ENCODE measurements at places on chromosomes 16 and 17.

DNA sequence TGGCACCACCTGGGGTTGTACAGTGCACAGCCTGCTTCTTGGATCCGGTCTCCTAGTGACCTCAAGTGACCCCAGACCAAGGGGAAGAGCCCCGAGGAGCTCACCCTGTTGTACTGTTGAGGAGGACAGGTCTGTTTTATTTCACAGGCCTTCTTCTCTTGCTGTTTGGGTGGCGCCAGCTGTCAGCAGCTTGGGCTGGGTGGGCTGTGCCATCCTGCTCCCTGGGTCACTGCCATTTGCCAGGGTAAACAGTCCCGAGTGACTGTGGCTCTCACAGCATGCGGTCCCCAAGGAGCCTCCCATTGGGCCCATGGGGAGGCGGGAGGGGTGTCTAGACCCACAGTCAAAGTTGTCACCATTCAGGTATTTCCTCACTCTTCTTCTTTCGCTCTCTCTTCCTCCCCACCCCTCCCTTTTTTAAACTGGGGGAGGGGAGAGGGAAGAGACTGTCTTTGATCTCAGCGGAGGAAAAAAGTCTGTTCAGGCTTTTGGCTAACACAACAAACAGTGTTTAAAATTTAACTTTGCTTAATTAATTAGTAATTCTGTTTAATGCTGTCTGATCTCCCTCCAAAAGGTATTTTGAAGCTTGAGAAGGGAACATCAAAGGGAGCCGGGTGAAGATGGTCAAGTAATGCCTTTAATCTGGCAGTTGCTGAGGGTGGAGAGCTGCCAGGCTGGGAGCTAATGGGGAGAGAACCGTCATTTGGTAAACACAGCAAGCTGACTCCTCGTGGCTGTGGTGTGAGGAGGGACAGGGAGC, 64.0 kb downstream of the SNX20 start:
- no peak for DNase-seq

DNA sequence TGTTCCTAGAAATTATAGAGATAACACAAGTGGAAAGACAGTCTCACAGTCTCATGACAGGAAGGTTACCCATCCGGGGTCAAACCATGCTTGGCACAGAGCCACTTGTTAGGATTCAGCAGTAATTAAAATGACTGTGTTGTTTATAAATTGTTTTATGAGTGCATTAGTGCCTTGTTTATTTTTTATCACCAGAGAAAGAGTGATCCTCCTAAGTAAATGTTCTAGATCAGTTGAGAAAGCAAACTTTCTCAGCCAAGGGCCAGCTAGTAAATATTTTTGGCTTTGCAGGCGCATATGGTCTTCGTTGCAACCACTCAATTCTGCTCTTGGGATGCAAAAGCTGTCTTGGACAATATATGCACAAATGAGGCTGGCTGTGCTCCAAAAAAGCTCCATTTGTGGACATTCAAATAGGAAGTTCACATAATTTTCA, 253.9 kb upstream of the CACNG5 start:
- DNase-seq: peak; percentile 46

GRCh38 chr17:63644846-63645245, 22.6 kb downstream of the MAP3K3 start:
- DNase-seq: no peak

GRCh38 chr17:836151-836550, 54.0 kb downstream of the MRM3 start:
- DNase-seq: no peak

DNA sequence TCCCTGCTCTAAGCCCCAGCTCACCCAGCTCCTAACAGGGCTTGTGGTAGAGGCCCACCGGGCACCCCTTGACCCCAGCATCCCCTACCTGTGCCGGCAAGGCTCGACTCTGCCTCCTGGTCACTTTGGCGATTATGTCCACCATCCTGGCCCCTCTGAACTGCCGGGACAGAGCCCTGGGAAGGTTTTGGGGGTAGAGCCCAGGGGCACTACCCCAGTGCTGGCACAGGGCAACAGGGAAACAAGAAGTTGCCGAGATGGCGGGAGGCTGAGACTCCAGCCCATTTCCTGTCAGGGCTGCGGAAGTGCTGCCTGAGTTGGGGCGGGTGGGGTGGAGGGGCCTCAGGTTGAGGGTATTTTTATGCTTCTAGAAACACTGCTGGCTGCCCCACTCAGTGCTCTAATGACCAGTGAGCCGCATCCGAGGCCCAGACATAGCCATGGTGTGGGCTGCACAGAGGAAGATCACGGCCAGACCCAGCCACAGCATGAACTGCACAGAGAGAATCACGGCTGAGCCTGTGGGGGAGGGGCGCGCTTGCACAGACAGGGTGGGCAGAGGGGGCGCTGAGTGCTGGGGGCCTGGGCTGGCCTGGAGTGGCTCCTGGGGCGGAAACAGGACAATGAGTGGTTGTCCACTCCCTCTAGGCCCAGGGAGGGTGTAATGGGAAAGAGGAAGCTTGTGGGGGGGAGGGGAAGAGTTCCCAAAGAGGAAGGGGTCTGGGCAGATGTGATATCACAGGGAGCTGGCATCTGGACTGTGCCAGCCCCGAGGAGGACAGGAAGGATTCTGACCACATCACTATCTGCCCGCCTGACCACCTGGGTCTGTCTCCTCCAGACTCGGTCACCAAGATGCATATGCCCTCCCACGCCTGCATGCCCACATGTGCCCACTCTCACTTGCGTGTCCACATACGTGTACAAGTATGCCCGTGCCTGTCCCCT, 22.3 kb downstream of the ARHGAP27 start:
- DNase-seq: no peak

DNA sequence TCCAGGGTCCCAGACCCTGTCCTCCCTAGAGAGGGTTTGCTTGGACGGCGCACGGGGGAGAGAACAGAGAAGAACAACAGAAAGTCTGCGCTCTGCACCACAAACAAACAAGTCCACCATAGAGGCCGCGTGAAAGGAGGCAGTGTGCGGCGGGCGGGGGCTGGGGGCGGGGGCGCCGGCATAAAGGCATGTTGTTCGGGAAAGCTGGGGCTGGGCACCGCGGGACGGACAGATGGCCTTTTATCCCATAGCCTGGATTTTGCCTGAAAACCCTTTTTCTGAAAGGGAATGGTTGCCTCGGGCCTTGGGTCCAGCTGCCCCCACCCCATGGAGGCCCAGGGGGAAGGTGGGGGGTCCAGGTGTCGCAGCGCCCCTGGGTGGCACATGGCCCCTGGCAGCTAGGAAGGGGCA, 26.0 kb downstream of the FA2H start:
- DNase-seq: no peak

GRCh38 chr17:538181-538973, 176.3 kb downstream of the VPS53 start:
- no peak for DNase-seq

GRCh38 chr17:6435968-6436367, 1.0 kb upstream of the AIPL1 start:
- DNase-seq: peak; percentile 29

GRCh38 chr17:28261219-28261618, 57.8 kb upstream of the TMEM97 start:
- DNase-seq: no peak

DNA sequence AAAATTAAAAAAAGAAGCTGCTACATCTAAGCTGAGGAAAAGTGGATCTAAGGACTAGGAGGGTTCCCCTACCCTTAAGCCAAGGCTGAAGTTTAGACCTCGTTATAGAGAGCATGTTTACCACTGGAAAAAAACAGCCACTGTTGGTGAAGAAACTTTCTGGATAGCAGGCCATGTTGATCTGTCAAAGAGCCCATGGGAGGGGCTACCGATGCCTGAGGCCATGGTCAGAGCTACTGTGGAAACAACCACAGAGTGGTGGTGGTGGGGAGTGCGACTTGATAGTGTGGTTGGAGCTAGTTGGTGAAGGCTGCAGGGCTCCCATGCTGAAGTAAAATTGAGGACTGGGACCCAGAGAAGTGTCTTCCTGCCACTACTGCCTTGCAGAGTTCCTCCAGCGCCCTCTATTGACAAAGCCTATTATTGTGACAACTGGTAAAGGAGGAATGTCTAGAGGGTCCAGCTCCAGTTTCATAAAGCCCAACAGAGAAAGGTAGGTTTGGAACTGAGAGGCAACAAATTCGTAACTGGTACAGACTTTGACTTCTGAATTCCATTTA, 12.7 kb upstream of the FAM20A start:
- peak; percentile 62 for DNase-seq

GRCh38 chr17:67365738-67366192, 612 bp downstream of the PSMD12 start:
- DNase-seq: peak; percentile 4

- peak; percentile 52 for DNase-seq
Observed at GRCh38 chr16:22188595-22189442, 17.3 kb upstream of the EEF2K start.

DNA sequence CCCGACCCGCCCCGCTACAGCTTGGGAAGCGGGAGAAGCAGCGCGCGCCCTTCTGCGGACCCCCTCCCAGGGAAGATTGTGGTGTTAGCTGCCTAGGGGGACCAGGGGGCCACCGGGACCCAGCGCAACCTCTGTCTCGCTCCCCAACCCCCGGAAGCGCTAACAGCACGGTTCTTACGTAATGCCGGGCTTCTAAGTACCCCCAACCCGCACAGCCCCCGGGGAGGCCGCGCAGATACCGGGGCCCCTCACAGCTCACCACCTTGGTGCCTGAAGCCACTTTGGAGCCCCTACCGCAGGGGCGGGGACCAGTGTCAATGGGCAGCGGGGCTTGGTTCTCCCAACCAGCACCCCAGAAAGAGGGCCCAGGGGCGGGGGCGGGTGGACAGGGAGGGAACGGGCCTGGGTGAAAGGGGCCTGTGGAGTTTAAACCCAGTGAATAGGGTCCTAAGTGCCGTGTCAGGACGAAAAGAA, 348 bp downstream of the MPP2 start:
- DNase-seq: no peak

DNA sequence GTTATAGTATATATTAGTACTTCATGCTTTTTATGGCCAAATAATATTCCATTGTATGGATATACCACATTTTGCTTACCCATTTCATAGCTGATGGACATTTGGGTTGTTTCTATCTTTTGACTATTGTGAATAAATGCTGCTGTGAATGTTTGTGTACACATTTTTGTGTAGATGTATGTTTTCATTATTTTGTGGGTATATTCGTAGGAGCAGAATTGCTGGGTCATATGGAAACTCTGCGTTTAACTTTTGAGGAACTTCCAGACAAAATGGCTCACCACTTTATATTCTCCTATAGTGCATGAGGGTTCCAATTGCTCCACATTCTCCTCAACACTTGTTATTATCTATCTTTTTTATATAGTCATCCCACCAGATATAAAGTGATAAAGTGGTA, 88.6 kb downstream of the CCT6B start:
- no peak for DNase-seq

DNA sequence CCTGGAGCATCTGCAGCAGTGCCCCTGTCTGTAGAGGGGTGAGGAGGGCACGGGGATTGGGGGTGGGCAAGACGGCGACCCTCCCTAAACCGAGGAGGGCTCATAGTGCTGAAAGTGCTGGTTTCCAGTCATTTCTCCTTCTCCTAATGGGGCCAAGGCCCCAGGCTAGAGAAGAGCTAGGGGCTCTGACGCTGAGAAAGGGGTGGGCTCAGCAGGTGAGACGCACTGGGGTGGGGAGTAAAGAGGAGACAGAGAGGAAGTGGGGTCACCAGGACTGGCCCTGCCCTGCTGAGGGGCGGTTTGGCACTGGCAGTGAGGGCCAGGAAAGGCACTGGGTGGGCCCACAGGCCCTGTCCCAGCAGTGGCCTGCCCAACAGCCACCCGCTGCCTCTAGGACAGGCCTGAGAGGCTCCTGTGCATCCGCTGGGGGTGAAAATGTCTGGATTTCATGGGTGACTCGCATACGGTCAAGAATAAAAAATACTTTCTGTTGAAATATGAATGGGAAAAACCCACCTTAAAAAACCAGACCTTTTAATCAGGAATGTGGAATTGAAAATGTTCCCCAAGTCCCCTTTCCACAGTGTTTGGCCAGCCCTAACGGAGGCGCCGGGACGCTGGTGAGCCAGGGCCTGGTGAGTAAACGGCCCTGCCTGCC, 122.4 kb upstream of the SMURF2 start:
- DNase-seq: no peak

GRCh38 chr16:31181102-31181830, 1.3 kb downstream of the FUS start:
- no peak for DNase-seq

- no peak for DNase-seq
Observed at GRCh38 chr16:75288181-75288580, 36.8 kb upstream of the BCAR1 start.

DNA sequence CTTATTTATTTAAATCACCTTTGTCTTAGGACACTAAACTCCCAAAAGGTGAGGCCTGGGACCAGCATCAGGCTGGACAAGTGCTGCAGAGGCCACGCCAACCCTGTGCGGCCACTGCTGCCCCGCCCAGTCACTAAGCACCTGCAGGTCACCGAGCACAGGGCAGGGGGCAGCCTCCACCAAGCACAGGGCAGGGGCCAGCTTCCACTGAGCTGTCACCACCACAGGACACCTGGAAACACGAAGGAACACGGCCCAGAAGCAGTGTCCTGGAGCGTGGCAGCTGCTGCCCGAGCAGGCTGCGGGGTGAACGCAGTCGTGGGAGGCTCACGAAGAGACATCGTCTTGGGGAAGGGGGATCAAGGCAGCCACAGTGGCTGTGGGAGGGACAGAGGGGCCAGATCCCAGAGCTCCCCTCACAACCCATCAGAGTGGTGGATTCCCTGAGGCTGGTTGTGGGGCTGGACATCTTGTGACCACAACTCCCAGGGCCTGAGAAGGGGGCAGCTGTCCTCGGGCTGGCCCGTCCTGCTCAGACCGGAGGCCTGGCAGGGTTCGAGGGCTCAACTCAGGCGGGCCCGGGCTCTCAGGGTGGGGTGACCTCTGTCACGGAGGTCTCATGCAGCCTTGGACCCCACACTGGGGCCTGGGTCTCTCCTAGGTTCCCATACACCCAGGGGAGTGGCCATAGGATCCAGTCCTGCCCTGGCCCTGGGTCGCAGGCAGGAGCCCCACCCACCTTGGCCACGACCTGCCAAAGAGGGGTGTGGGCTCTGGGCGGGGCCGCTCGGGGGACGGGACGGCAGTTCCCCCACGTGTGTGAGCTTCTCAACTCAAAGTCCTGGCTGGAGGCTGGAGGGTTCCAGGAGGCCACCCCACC, 18.7 kb downstream of the RAB40B start:
- no peak for DNase-seq

DNA sequence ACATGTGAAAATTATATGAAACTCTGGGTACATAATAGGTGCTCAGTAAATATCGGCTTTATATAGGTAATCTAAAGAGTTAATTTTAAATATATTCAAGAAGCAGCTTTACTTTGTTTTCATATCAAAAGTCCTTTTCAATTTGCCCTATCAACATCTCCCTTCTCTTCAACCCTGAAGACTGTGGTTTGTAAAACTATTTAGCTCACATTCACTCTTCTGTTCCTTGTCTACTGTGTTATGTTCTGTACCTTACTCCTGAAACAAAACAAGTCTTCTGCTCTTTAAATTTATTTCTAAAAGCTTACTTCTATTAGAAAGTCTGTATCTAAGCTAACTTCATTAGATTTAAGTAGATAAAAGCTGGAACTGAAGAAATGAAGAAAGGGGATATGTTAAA, 301.7 kb upstream of the PMFBP1 start:
- no peak for DNase-seq

- DNase-seq: no peak
Observed at GRCh38 chr16:57390636-57391295, 13.8 kb upstream of the CCL17 start.

All from COR-L47 (cell line).